ENCODE measurements at places on chromosomes 4 and X. TPM values are rescaled to one million over a fixed set of nuclear protein-coding genes. Genes with fewer than 3 reads are reported as not detected.
A peak's percentile ranks its signal among the peaks of the same experiment; 100 is the strongest.

GRCh38 chrX:151753313-151754046 is 18.9 kb downstream of the CNGA2 start:
- DNase-seq = peak; percentile 9

DNA sequence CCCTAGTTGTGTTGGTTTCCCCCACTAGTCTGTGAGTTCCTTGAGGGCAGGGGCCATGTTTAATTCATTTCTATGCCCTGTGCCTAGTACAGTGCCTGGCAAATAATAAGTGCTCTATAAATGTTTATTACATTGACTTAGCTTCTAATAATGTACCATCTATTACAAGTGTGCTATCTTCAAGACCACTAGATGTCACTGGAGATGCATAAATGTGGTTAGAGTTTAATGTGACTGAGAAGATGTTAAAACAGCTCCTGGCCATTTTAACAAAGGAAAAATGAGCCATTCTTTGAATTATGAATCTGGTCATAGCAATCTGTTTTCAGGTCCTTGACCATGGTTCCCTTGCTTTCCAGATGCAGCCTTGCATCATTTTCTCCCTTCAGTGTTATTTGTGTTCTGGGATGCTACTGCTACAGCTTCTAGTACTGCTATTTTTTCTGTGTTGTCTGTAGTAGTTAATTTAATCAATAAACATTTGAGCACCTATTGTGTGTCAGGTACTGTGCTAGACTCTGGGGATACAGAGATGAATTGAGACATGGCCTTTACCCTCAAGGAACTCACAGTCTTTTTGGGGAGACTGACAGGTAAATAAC is 43.2 kb downstream of the SLC9A6 start:
- DNase-seq = peak; percentile 66

- no peak for DNase-seq
Observed at GRCh38 chrX:99795495-99795894, 614.6 kb downstream of the PCDH19 start.

DNA sequence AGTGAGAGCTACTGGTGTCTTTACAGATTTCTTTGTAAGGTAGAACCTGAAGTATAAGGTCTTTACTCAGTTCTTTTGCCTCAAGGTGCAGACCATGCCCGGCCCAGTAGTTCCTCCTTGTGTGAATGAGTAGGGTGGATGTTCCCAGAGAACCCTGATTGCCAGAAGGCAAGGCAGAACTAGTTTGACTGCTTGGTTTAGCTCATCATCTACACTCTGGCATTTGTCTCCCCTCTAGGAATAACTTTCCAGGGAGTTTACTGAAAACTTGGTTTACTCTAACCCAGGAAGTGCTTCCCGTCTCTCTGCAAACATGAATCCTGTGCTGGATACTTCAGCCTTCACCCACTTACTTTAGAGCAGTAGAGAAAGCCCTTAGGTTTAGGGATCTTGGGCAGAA is 29.1 kb downstream of the MCUB start:
- DNase-seq = no peak

DNA sequence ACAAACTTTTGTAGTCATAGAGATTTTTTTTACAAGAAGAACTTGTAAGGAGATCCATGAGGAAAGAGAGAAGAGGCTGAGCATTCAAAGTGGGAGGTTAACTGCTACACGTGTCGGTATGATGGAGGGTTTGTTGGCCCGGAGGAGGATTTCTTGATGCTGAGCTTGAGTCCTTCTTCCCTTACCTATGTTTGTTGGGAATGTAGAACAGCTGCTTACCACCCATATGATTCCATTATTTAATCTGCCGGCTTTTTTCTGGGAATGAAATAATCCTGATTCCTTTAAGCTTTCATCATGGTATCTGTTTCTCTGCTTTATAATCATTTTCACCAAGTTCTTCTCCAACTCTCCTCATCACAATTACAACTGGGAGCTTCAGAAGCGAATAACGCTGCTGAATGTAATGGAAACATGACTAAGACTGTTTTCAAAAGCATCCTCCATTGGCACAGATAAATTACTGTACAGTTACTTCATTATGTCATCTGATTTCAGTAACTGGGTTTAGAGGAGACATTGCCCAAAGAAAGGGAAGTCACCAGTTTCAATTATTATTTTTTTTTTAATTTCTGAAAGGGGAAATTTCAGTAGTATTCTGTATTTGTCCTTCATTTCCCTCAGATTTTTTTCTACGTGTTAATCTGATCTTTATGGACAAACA is 420.6 kb downstream of the SPRY1 start:
- DNase-seq = no peak

- DNase-seq = no peak
Observed at GRCh38 chr4:57443308-57443707, 333.1 kb upstream of the IGFBP7 start.

DNA sequence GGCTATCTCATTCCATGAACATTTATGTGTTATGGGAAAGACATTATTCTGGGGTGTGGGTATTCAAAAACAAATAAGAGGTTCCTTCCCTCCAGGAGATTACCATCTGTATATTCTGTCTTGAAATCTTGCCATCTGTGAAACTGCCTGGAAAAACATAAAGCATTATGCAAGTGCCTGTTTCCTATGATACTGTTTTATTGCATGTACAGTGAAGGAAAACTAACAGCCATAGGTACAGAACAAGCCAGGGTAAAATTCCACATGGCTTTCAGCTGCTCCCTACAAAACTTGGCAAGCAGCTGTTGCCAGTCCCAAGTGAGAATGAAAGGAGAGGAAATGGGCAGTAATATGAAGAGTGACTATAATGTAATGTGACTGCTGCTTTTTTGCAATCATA is 136.0 kb downstream of the GUCY2F start:
- DNase-seq = no peak

DNA sequence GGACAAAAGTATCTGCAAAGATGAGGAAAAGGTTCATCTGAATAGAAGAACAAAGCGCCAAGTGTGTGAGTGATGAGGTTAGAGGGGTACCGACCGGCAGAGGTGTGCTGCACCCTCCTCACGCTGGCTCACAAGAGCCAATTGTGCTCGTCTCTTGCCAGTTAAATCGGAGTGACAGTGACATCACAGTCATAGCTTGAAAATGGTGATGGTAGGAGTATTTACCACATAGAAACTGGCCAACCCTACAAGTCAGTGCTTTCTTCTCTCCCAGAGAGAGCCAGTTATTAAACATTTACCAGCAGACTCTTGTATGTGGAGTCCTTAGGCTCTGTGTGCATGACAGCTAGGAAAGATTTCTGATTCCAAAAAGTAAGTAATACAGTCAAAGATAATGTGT is 32.4 kb downstream of the CLDN22 start:
- DNase-seq = no peak

DNA sequence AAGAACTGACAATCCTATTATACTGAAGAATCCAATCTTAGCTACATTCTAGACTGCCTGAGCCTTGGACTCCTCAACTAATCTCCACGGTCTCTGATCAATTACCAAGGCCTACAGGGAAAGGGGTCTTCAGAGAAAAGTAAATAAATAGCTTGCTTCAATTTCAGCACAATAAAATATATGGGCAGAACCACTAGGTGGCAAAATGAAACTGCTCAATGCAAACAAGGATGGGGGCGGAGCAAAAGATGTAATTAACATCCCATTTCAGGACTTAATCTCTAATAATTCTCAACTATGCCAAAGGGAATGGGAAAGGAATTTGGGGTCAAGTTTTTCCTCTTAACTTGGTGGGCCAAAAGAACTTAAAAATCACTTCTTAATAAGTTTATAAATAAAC is 78.4 kb upstream of the MAP3K15 start:
- DNase-seq = peak; percentile 31

DNA sequence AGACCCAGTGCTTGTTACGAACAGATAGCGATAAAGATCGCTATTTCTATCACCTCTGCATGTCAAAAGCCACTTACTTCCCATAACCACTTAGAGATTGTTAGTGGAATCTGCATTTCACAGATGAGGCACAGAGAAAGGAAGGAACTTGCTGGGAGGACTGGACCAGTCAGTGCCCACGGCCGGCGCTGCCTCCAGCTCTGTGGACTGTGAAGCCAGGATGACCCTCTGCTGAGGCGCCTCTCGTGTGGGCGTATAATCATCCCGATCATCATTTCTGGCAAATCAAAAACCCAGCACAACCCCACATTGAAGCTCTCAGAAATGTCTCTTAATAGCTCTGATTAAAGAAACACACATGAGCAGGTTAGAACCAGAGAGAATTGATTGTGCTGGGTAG is 61.5 kb upstream of the ADRA2C start:
- DNase-seq = no peak

DNA sequence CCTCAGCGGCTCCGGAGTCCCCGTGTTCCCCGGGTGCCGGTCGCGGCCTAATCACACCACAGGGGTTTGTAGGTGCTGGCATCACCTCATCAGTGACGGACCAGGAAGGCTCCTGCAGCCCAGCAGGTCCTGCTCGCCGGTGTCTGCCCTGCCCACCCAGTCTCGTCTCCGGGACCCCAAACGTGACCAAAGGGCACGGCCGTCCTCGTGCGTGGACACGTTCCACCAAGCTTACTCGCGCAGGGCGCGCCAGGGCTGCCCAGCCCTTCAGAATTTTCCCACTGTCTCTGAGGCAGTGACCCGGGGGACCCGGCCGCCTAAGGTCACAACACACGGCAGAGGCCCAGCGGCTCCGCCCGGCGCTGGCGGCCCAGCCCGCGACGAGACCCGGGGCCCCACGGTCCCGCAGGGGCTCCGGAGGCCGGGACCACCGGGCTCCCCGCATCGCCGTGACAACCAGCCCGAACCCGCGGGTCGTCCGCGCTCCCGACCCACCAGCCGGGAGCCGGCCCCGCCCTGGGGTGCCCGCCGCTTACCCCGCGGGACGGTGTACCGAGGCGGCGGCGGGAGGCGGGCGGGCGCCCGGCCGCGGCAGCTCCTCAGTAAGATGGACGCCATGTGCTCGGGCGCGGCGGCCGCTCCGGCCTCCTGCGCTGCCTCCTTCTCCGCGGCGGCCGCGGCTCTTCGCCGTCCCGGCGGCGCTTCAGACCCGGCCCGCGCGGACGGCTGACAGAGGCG is 454 bp downstream of the LETM1 start:
- peak; percentile 26 for DNase-seq

DNA sequence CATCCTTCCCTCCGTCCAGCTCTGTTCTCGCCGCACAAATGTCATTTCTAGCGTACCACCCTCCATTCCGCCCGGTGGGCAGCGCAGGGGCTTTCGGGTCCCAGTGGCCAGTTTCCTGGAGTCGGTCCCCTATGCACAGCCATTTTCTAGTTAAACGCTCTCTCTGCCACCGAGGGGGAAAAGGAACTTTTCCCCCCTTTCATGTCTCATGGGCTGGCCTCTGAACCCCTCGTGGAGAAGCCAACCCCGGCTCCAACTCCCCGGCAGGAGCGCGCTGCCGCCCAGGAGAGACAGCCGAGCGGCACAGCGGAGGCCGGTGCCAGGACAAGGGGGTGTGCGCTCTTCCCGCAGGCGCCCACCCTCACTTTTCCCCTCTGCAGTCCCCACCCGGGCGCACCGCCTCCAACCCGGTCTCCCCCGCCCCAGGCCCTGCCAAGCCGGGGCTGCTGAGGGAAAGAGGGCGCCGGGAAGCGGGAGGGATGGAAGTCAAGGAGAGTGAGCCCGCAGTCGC is 662 bp downstream of the APBB2 start:
- DNase-seq = no peak

DNA sequence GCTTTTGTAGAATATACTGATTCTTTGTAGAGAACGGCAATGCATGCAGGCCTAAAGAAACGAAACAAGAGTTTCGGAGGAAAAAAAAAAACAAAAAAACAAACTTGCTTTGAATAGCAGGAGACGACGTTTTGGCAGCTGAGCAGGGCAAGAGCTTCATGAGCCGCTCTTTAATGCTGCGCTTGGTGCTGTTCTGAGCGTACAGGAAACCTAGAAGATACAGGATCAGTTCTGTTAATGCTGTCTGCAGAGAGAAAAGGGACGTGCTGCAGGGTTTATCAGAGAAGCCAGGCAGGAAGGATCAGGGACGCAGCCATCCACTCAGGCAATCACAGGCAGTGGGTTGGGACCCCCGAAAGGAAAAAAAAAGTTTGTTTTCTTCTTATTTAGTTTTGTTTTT is 182.2 kb downstream of the PACRGL start:
- no peak for DNase-seq

GRCh38 chr4:95290702-95291101 is 258.1 kb downstream of the UNC5C start:
- DNase-seq = no peak

DNA sequence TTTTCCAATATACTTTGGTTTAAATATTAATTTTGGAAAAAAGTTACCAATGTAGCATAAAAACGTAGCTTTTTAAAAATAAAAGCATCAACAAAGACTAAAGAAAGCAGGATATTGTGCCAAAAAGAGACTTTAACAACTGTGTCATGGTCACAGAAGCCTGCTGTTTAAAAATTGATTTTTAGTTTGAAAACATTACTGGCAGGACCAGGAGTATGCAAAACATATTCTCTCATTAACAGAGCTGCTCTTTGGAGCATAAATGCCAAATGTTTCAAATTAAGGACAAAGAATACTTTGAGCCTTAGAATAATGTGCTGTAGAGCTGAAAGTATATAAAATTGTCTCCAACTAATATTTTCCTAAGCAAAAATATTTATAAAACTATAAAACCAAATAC is 279.0 kb downstream of the ARAP2 start:
- DNase-seq = no peak

- DNase-seq = no peak
Observed at GRCh38 chr4:8289151-8289750, 19.7 kb downstream of the HTRA3 start.

RRH gene
- total RNA-seq = 0.08 TPM

TRO gene
- 78.0 TPM for total RNA-seq

ZCCHC13 gene
- not detected for total RNA-seq

ZFYVE28 gene
- total RNA-seq = 0.86 TPM

HSFX3 gene
- total RNA-seq = 0.32 TPM

PABPC5 gene
- 4.7 TPM for total RNA-seq

MSANTD1 gene
- total RNA-seq = 0.57 TPM

GLRA3 gene
- not detected for total RNA-seq

PKD2 gene
- 38.9 TPM for total RNA-seq

FGFBP1 gene
- not detected for total RNA-seq

SPINK2 gene
- not detected for total RNA-seq

TMEM47 gene
- total RNA-seq = 69.2 TPM

STATH gene
- total RNA-seq = not detected

LDOC1 gene
- total RNA-seq = 4.6 TPM
